Activated naive CD4-positive, alpha-beta T cell treated with Interleukin-2 at 50 U/mL for 16 hours (primary cell): ENCODE measurements at places on chromosomes 16 and 17.

- DNase-seq = peak; percentile 13
These were observed 1.0 kb upstream of the CCNF start for GRCh38 chr16:2428051-2428783.

DNA sequence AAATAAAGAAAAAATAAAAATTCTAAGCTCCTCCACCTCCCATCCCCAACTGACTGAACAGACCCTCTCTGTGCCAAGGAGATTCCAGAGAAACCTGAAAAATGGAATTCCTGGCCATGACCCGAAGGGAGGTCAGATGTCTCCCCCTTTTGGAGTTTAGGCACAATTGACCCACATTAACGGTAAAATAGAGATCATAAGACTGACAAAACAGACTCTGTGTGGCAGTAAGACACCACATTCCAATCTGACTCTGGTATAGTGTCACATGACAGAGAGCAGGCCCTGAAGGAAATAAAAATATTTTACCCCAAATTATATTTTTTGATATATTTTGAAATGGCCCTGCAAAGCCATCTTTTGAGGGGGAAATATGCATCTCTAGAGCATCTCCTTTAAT lies 115.1 kb upstream of the ZKSCAN2 start:
- DNase-seq = no peak

GRCh38 chr16:89969741-89970410 lies 21.3 kb downstream of the DEF8 start:
- DNase-seq = no peak

- DNase-seq = no peak
These were observed 37.6 kb downstream of the PGS1 start for GRCh38 chr17:78415821-78416711.

- DNase-seq = no peak
These were observed 29.1 kb downstream of the USP10 start for GRCh38 chr16:84728853-84729424.

DNA sequence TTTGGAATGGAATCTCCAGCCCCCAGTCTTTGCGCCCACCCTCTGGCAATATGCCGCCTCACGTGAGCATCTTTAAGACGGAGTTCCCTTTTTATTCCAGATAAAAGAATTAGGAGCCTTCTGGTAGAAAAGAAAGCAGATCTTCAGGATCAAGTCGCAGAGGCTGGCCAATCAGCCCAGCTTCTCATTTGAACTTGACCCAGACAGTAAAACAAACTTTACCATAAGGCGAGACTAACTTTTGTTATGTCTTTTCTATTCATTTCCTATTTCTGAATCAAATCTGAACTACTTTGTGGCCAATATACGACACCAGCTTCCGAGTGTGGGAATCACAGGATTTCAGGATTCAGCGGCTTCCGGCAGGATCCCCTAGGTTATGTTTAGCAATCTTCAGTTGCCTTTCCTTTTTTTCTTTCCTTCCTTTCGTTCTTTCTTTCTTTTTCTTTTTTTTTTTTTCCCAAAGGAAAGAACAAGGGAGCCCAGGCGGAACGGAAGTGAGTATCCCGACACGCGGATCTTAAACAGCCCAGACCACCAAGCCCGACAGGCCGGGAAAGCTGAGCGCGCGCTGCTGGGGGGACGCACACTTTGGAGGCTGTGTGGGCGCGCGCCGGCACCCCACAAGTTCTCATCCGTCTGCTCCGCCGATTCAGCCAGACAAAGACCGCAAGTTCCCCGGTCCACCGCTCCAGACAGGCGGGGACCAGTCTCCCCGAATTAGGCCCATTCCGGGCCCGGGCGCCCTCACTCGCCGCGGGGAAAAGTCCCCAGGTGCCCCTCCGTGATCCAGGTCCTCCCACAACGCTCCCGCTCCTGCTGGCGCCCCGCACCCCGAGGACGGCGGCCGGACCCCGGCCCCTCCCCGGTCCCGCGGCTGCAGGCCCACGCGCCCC lies 633 bp downstream of the TBC1D16 start:
- peak; percentile 39 for DNase-seq

DNA sequence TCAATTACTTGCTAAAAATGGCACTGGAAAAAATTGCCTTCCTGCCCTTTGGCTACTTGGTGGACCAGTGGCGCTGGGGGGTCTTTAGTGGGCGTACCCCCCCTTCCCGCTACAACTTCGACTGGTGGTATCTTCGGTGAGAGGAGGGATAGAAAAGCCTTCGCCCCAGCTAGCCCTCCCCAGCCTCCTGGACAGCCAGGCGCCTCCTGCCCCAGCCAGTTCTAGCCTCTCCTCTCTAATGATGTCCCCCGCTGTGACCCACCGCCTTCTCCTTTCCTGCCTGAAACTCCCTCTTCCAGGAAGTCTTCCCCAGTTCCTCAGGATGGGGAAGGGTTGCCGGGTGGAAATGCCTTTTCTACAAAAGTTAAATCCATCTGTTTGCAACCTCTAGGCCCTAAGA lies 6.2 kb downstream of the ACE start:
- no peak for DNase-seq

- no peak for DNase-seq
These were observed 16.9 kb downstream of the GRIN2C start for GRCh38 chr17:74842599-74843351.

- no peak for DNase-seq
These were observed 840 bp upstream of the CD300LB start for GRCh38 chr17:74532115-74532514.

GRCh38 chr16:17921357-17921978 lies 415.1 kb downstream of the NPIPA8 start:
- peak; percentile 60 for DNase-seq

DNA sequence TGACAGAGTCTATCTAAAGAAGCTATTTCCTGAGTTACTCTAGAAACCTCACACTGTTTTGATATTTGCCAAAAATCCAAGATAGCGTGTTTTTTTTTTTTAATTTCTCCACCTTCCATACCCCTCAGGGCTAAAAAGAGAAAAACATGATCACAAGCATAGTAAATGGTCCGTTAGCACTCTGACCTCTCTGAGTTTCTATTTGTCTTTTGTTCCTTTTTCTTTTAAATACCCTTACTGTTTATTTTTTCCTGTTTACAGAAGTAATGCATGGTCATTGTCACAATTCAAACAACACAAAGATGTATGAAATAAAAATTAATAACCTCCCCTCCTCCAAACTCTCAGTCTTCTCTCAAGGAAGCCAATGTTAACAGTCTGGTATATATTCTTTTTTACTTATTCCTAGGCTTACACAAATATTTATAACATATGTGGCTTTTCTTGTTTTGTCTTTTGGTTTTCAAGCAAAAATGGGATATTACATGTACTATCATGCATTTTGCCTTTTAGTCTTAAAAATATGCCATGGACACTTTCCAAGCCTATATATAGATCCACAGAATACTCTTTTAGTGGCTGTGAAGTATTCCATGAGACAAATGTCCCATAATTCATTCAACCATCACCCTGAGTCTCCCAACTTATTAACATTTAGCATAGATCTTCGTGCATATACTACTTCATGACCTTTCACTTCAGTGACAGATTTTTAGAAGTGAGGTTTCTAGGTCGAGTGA lies 3.1 kb downstream of the SKAP1 start:
- no peak for DNase-seq

DNA sequence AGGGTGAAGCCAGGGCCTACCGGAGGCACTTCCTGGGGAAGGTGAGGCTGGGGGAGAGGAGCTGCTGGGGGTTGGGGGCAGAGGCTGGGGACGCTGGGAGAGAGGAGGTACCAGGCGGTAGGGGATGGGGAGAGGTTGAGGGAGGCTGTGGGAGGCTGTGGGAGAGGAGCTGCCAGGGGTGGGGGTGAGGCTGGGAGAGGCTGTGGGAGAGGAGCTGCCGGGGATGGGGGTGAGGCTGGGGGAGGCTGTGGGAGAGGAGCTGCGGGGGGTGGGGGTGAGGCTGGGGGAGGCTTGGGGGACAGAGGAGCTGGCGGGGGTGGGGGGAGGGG lies 99.4 kb downstream of the OR1D5 start:
- no peak for DNase-seq

GRCh38 chr16:79997257-79997656 lies 396.7 kb upstream of the MAF start:
- DNase-seq = no peak

DNA sequence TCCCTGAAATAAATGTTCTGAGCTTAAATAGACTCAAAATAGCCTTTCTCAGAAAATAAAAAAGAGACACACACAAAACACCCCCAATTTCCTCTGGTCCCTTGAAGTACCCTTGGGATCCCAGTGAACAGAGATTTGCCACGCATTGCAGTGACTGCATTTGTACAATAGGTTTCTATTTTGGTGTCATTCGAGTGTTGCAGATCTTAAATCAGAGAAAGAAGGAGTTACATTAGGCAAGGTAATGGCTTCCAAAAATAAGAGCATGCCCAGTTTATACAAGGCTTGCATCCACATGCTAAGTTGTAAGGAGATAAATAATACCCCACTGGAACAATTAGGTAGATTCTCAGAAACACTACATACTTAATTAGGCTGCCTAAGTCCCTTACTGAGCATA lies 2.2 kb downstream of the TOX3 start:
- DNase-seq = no peak

GRCh38 chr16:5041600-5042133 lies 7.9 kb upstream of the NAGPA start:
- DNase-seq = no peak

- no peak for DNase-seq
These were observed 1.3 kb downstream of the HID1 start for GRCh38 chr17:74971069-74971841.
